T-helper 17 cell (primary cell): ENCODE measurements at places on chromosomes 2 and 18. TPM values are rescaled to one million over a fixed set of nuclear protein-coding genes. Genes with fewer than 3 reads are reported as not detected.

The RPRM gene
- not detected for total RNA-seq

The HOXD9 gene
- not detected for total RNA-seq

DNA sequence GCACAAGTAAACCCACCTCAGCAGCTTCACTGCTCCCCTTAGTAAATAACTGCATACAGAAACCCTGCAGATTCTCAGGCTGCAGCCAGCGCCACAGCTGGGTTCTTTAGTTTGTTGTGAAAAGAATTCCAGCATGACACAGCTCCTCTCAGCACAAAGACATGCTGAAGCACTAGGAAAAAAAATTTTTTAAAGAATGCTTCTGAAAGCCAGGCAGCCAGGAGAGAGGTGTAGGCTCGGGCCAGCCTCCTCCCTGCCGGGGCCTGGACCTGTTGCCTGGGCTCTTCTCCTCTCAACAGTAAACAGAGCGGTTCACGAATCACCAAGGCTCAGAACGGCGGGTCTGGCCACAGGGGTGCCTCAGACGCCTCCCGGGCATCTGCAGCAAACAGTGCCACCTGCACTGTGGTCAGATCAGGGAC is 95.7 kb upstream of the POU3F3 start:
- no peak overlapping the region for H3K27ac ChIP-seq
- H3K36me3 ChIP-seq: no peaks in the 10 kb centered on the region
- H3K4me3 ChIP-seq: no peak overlapping the region

DNA sequence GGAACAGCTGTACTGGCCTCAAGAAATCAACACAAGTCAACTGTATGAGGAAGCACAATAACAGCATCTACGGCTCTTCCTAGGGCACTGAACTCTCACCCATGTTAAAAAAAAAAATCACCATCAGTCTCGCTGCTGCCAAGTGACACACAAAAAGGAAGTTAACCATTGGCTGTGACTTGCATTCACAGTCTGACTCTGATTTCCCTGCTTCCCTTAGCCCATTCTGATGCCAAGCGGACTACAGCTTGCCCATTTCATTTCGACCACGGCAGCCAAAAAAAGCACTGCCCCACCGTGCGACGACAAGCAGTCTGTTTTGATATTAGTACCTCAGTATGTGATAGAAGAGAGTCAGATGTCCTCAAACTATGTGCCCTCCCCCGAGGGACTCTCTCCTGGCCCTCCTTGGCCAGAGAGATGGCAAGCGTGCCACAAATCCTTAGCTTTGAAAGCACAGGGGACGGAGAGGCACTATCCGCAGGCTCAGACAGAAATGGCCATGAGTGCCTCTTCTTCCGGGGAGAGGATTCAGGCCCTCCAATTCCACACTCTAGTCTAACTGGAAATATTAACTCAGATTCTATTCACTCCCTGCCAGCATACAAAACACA is 250.0 kb downstream of the TCF4 start:
- no peaks in the 10 kb centered on the region for H3K27me3 ChIP-seq
- DNase-seq: no peak
- no peak overlapping the region for H3K27ac ChIP-seq
- H3K4me3 ChIP-seq: no peak overlapping the region

DNA sequence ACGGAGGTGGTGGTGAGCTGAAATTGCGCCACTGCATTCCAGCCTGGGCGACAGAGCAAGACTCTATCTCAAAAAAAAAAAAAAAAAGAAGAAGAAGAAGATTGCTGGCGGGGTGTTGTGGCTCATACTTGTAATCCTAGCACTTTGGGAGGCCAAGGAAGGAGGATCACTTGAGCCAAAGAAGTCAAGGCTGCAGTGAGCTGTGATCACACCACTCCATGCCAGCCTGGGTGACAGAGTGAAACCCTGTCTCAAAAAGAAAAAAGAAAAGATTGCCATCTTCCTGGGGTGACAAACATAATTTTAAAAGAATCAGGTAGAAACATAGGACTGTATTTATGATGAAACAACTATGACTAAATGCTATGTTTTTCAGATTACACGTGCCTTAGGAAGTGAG is 55.1 kb upstream of the EML4 start:
- H3K4me1 ChIP-seq: peaks cover 38% of the 10 kb centered on the region
- H3K4me3 ChIP-seq: peak overlapping the region; percentile 74
- peak overlapping the region; percentile 87 for H3K27ac ChIP-seq
- DNase-seq: no peak

The KCNE4 gene
- total RNA-seq: not detected

- DNase-seq: no peak
- no peaks in the 10 kb centered on the region for H3K4me1 ChIP-seq
- H3K27ac ChIP-seq: no peak overlapping the region
- H3K4me3 ChIP-seq: no peak overlapping the region
- peaks cover 4% of the 10 kb centered on the region for H3K27me3 ChIP-seq
- no peaks in the 10 kb centered on the region for H3K36me3 ChIP-seq
These were observed 1518.3 kb downstream of the RPIA start for GRCh38 chr2:90209806-90210205.

The LOXHD1 gene
- 0.30 TPM for total RNA-seq
